NCI-H1048 (cell line): ENCODE measurements at places on chromosomes 3 and 15.

GRCh38 chr15:90501898-90502297 lies 27.8 kb upstream of the CRTC3 start:
- no peak for DNase-seq

DNA sequence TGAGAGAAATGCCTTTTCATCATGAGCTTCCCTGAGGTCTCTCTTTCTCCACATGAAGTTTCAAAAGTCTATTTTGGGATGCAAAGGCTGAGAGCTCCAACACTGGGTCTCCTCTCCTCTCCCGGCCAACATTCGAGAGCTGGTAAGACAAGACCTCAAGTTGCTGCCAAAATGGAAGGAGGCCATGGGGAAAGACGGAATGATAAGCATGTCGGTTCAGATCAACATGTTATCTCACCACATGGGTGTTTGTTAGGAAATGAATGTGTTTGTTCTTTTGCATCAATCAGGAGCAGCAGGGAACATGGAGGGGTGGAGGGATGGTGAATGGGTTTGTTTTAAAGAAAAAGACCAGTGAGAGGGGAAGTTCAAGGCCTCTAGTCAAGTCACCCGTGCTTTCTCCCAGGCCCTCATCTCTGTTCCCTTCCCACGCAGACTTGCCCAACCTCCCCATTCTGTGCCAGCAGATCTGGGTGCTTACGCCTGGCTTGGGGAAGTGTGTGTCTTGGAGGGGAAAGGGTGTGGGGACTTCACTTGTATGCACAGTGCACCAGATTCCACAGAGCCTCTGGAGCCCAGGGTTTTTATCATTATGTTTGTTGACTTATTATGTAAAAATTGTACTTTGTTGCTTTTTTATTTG lies 23.5 kb upstream of the ATP10A start:
- no peak for DNase-seq

DNA sequence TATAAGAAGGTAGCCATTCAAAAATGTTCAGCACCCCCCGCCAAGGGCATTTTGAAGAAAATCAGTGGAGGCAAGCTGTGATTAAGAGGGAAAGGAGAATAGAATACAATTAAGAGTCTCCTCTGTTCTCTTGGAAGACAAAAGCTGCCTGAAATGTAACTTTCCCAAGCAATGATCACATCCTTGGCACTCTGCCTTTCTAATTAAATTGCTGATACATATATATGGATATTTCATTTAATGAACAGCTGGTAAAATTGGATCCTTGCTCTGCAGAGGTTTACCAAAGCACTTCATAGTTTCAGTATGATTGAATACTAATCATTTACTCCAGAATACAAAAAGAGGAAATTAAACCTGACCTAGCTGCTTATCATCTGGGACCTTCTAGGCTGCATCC lies 10.4 kb downstream of the COL6A6 start:
- no peak for DNase-seq

DNA sequence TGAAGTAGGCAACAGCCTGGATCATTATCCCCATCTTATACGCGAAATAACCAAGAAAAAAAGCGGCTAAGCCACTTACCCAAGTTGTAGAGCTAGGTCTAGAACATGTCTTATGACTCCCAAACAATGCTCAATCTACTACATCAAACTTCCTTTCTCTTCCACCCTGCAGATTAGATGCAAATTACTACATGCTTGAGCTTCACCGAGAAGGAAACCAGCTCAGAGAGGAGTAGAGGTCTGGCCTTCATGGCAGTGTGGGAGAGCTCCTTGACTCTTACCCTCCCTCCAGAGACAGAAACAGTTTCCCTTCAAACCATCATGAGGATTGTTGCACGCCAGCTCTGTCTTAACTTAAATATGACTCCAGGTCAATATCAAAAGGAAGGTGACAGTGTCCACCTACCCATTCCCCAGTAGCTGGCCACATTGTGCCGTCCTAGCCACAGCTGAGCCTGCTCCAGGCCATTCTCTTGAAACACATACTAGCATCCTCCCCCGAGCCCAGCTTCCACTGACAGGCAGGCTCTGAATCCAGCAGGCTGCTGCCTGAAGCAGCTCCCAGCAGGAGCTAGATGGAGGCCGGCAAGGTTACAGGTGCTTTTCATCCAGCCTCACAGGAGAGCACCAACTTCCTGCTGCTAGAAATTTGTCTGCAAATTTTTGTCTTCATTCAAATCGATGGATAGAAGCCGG lies 56.8 kb downstream of the CPN2 start:
- DNase-seq: no peak

DNA sequence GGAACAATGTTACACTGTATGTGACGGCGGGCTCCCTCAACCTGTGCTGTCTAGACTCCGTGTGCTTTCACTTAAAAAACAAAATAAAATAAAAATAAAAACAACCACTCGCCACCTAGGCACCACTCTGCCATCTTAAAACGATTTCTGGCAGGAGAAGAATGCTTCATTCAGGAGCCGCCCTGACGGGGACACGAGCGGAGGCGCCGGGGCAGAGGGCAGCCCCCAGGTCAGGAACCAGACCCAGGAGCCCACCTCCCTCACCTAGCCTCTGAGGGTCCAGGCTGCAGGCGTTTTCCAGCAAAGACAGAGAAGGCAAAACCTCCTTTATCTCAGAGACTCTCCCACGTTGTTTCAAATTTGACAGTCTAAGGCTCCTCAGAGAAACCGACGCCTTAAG lies 85.1 kb upstream of the SNRPA1 start:
- DNase-seq: no peak

DNA sequence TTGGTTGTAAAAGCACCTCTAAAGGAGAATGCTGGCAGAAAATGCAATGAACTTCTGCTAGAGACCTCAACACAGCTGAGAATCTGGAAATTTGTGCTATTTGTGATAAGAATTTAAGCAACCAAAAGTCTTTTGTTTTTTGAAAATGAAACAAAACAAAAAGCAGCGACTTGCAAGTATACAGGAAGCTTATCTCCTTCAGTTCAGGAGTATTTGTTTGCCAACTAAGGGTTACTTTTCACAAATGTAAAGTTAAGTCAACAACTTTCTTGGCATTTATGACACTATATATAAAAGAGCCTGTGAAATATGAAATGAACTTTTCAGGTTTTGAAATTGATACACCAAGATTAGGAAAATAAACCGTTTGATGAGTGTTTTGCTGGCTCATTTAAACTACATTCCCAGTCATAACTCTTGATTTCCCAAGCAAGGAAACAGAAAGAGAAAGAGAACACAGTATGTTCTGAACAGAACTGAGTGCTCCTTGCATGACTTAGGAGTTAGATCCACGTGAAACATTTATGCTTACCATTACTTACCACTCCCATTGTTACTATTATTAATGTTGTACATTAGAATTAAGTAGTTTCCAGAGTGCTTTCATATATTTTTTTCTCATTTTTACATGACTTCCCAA lies 92.3 kb upstream of the COL8A1 start:
- no peak for DNase-seq

DNA sequence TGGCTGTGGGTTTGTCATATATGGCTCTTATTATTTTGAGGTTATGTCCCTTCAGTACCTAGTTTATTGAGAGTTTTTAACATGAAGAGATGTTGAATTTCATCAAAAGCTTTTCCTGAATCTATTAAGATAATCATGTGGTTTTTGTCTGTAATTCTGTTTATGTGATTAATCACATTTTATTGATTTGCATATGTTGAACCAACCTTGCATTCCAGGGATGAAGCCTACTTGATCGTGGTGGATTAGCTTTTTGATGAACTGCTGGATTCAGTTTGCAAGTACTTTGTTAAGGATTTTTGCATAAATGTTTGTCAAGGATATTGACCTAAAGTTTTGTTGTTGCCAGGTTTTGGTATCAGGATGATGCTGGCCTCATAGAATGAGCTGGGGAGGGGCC lies 33.1 kb upstream of the IQCF2 start:
- no peak for DNase-seq

DNA sequence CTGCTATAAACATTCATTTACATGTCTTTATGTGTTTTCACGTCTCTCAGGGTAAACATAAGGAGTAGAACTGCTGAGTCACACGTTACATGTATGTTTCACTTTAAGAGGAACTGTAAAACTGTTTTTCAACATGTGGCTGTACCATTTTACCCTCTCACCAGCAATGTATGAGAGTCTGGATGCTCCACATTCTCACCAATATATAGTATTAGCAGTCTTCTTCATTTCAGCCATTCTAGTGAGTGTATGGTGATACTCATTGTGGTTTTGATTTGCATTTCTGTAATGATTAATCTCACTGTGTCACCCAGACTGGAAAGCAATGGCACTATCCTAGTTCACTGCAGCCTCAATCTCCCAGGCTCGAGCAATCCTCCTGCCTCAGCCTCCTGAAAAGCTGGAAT lies 37.1 kb downstream of the PHC3 start:
- DNase-seq: no peak

GRCh38 chr3:150096700-150097587 lies 126.2 kb upstream of the PFN2 start:
- DNase-seq: no peak

- no peak for DNase-seq
Observed at GRCh38 chr3:37489355-37489754, 315.0 kb upstream of the LRRFIP2 start.

DNA sequence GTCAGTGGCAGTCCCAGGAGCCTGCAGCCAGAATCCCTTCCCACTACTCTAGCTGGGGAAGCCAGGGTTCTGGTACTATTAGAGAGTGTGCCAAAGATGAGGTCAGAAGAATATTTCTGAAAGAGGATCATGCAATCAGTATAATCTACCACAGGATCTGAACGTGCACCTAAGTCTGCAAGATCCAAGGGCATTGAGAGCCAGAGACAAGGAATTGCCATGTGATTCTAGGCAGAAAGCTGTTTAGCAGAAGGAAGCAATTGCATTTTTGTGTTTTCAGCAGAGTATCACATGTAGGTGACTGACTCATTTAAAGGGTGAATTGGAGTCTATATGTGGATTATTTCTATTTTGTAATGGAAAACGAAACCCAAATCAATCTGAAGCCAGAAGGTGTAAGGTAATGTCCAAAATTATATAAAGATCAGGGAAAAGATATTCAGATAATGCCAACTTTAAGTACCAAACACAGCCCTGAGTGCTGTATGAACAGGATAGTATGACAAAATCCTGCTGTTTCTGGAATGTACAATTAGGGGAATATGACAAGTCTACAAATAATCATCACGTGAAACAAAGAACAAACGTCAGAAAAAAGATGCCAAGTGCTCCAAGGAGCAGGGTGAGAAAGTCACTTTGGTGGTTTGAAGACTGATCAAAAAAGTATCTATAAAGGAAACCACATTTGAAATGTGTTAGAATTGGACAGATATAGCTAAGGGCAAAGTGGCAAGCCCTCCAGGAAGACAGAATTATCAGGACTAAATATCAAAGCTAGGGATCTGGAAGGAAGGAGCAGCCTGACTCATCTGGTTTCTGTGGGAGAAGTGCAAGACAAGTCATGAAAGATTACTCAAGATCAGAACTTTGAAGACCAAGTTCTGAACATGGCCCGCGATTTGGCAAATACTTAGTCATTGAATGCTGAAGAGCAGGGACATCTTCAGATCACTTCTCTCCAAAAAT lies 1036.6 kb downstream of the NTRK3 start:
- DNase-seq: no peak

GRCh38 chr15:62866366-62866765 lies 176.2 kb upstream of the TPM1 start:
- no peak for DNase-seq

DNA sequence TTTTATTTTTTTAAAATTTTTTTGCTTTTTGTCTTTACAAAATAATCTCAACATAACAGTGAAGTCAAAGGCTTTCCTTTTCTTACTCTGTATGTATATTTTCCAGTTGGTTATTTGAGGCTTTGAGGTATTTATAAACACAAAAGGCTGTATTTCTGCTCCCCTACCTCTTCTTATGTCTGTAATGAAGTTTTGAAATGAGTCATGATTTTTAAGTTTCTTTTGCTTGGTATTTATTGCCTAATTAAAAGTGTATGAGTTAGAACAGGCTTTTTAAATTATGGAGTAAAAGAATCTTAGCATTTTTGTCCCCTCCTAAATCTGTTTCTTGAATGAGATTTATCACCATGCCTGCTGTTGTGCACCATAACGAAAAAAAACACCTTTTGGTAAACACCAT lies 66.0 kb downstream of the DCUN1D1 start:
- no peak for DNase-seq

GRCh38 chr15:59668556-59668955 lies 11.2 kb upstream of the GTF2A2 start:
- no peak for DNase-seq

GRCh38 chr3:2945121-2945520 lies 165.1 kb downstream of the IL5RA start:
- DNase-seq: no peak

DNA sequence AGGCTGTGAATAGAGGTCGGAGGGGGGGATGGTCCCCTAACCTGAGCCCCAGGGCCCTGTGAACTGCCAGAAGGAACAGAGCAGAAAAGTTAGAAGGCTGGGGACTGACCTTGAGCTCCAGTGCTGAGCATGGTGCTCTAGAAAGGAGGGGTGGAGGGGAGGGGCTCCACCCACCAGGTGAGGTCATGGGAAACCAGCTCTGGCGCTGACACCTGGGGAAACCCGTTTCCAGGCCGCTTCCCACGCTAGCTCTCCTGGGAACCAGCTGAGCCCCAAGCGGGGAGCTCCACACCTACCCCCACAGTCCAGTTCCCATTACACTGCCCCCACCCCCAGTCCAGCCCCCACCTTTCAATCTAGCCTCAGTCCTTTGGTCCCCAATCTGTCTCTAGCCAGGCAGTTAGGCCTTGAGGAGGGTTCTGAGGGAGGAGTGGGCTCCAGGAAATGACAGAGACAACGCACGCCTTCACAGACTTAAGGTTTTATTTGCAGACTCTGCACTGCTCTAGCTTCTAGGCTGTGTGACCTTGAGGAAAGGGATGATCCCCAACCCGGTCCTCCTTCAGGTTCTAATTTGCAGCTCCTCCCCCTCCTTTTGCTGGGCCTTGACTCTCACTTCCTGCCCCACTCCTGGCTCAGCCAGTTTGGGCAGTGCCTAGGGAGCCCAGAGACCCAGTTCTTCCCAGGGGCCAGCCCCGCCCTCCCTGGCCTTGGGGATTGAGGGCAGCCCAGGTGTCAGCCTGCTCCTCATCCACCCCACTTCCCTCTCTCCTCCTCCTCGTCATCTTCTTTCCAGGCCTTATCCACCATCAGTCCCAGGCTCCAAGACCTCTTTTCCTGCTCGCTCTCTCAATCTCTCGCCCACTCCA lies 2.1 kb downstream of the RHOV start:
- no peak for DNase-seq
